ENCODE measurements at places on chromosomes 4 and X.

DNA sequence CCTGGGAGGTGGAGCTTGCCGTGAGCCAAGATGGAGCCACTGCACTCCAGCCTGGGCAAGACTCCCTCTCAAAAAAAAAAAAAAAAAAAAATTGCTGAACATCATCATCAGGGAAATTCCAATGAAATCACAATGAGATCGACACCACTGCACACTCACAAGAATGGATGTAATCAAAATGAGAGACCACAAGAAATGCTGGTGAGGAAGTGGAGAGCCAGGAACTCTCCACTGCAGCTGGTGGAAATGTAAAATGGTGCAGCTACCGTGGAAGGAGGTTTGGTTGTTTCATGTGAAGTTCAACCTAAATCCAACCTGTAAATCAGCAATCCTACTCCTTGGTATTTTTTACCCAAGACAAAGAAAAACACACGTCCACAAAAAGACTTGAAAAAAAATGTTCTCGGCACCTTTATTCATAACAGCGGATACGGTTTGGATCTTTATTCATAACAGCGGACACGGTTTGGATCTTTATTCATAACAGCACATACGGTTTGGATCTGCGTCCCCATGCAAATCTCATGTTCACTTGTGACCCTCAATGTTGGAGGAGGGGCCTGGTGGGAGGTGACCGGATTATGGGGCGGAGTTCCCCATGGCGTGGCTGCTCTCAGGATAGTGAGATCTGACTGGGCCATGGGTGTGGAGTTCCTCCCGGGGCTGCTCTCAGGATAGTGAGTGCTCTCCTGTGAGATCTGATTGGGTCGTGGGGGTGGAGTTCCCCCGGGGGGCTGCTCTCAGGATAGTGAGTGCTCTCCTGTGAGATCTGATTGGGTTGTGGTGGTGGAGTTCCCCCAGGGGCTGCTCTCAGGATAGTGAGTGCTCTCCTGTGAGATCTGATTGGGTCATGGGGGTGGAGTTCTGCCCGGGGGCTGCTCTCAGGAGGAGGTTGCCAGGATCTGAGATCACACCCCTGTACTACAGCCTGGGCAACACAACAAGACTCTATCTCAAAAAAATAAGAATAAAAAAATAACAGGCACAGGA is 7.7 kb downstream of the GAK start:
- peak; percentile 63 for DNase-seq

DNA sequence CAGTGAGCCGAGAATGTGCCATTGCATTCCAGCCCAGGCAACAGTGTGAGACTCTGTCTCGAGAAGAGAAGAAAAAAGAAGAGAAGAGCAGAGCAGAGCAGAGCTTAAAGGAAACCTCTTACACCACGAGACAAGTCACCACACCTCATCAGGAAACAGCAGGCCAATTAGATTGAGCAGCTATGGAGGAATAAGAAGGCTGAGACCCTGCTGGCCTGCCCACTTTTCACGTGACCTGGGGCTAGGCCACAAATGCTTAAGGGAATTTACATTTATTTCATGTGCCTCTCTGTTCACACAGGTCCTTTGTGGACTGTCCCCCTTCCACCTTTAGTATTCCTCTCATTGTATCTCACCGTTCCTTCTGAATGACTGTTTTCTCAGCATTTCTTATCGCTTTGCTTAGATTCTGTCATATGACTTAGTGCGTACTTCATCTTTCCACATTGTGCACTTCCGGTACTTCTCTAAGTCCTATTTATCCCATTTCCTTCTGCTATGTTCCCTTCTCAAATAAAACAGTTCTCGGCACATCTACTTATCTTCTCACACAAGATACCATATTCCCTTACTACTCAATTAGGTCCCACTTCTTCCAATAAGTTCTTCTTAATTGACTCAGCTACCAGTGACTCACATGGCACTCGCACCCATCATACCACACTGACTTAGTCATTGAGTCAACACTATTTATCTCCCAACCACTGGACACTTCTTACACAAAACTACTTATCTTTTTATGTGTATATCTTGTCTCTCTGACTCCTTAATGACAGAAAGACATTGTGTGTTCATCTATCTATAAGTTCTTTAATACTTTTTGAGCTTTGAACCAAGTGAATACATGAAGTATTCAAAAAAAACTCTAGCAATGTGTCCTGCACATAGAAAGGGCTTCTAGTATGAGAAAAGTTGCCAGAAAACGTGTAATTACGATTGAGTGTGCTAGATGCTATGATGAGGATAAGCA is 11.0 kb downstream of the CUL4B start:
- peak; percentile 7 for DNase-seq

- no peak for DNase-seq
These were observed 305.2 kb upstream of the MAOA start for GRCh38 chrX:43350935-43351334.

DNA sequence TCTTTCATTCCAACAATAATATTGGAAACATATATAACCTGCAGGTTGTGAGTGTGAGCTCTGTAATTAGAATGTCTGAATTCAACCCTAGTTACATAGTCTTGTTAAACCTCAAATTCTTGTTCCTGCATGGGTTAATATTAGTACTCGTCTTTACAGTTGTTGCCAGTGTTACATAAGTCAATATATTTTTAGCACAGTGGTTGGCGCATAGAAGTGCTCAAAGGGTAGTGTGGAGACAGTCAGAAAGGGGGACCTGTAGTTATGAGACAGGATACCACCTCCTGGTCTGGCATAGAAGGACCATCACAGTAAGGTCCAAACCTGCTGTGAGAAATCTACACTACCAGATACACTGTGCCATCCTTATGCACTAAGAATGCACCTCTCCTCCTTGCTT is 1045.9 kb upstream of the SLIT2 start:
- no peak for DNase-seq

GRCh38 chr4:108351791-108352190 is 183.1 kb upstream of the LEF1 start:
- no peak for DNase-seq

DNA sequence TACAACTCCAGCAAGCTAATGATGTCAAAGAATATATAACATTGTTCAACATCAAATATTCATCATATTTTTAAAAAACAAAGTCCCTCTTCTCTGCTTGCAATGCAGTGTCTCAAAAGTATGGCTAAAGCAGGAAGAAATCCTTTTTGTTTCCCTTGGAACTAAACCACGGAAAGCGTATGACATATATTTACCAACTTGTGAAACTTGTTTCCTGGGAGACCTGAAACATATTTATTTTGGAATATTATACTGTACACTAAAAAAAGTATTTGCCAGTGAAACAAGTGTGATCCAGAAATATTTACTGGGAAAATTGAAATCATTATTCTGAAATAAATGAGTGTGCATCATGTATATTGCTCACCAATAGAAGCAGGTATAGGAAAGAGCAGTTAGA is 156.0 kb upstream of the ANKRD50 start:
- DNase-seq, result no peak

DNA sequence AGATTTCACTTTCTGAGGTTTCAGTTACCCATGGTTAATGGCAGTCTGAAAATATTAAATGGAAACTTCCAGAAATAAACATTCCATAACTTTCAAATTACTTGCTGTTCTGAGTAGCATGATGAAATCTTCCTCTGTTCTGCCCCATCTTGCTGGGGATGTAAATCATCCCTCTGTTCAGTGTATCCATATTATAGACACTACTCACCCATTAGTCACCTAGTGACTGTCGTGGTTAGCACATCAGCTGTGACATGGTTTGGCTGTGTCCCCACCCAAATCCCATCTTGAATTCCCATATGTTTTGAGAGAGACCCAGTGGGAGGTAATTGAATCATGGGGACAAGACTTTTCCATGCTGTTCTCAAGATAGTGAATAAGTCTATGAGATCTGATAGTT is 125.5 kb upstream of the GIMD1 start:
- no peak for DNase-seq

- peak; percentile 63 for DNase-seq
These were observed 103.6 kb downstream of the UCHL1 start for GRCh38 chr4:41360214-41360920.

DNA sequence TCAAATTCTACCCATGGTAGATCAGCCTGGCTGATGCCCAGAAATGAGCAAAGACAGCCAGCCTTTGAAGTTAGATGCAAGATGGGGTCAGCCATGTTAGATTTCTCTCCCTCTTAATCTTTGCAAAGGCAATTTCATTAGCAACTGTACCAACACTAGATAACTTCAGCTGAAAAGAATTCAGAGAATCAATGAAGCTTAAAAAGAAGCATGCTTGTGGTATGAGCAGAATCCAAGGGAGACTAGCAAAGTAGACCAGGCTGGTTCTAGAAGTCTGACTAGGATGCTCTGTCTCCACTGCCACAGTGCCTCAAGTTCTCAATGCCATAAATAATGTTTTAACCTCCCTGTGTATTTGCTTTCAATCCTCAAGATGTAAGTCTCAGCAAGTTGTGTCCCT is 247.3 kb downstream of the SLC7A11 start:
- DNase-seq, result no peak

DNA sequence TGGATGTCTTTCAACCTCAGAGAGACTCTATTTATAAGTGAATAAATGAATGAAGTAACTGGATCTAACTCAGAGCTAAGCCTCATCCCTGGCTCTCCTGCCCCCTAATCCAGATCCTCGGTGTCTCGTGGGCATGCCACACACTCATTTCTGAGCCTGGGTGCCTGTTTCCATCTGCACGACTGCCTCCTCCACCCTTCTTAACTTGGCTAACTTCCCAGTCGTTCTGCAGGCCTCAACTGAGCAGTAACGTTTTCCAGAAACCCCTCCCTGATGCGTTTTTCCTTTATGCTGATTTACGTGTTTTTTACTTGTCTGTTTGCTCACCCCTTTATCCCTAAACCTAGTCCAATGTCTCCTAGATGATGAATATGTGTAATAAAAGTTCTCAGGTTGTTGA is 186.9 kb upstream of the HS3ST1 start:
- DNase-seq, result no peak

- peak; percentile 9 for DNase-seq
These were observed 18.6 kb downstream of the ITGB1BP2 start for GRCh38 chrX:71320126-71320525.

DNA sequence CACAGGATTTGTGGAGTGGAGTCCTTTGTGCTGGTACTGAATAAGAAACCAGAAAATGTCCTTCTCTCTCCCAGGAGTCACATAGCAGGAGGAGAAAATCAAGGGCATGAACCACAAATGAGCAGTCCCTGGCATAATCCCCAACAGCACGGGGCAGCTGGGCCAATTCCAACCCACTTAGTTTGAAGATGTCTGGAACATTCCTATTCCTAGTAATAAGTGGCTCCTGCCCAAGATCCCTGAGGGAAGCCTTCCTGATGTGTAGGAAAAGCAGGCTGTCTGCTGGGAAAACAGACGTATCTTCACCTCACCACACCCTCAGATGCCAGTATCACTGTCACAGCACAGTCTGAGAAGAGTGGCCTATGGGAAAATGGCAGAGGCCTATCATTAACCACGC is 182.8 kb upstream of the MAP3K15 start:
- no peak for DNase-seq

DNA sequence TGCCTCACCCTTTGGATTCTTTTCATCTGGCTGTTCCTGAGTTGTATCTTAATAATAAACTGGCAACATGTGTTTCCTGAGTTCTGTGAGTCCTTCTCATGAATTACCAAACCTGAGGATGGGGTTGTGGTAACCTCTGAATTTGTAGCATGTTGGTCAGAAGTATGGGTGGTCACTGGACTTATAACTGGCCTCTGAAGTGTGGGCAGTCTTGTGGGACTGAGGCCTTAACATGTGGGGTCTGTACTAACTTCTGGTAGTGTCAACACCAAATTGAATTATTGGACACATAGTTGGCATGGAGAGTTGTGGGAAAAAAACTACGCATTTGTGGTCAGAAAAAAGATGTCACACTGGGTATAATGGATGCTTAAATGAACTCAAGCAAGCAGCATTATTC is 45.0 kb upstream of the TNIP3 start:
- DNase-seq, result no peak

GRCh38 chrX:133325422-133325821 is 89.9 kb downstream of the GPC4 start:
- no peak for DNase-seq

- DNase-seq, result no peak
These were observed 1.4 kb upstream of the GPR173 start for GRCh38 chrX:53047228-53047627.

GRCh38 chr4:3276986-3277385 is 15.8 kb upstream of the RGS12 start:
- no peak for DNase-seq

DNA sequence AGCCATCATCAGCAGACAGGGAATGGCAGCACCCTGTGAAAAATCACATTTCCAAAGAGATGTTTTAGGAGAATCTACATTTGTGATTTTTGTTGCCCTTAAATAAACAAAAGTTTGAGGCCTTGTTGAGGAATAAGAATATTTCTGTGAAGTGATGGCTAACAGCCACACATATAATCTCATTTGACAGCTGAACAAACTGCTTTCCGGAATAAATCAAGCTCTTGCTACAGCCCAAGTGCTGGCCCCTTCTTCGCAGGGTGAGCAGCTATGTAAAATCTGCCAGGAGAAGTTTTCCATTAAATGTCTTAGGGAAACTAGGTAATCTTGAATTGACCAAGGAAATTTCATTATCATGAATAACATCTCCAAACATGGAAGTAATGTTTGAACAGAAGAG is 106.4 kb upstream of the GPM6B start:
- no peak for DNase-seq

- DNase-seq, result peak; percentile 35
These were observed 378.9 kb downstream of the PPP1R2C start for GRCh38 chrX:42398967-42399631.

DNA sequence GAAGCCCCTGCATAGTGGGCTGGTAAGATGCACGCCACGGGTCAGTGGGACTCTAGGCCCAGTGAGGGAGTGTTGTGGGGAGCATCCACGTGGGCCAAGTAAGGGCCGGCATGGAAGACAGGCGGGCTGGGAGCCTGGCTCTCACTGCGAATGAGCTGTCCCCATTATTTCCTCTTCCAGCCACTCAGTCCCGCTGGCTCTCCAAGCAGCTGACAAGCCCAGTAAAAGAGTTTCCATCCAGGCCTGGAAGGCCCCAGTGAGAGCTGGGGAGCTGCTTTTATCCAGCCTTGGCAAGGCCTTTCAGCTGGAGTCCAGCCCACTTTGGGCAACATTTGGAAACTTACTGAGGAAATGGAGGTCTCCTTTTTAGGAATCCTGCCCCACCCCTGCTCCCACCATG is 24.9 kb downstream of the APLN start:
- DNase-seq, result no peak
